ENCODE measurements at places on chromosomes 6 and 20. TPM values are rescaled to one million over a fixed set of nuclear protein-coding genes. Genes with fewer than 3 reads are reported as not detected.

Gene RSPH9
- not detected for total RNA-seq

DNA sequence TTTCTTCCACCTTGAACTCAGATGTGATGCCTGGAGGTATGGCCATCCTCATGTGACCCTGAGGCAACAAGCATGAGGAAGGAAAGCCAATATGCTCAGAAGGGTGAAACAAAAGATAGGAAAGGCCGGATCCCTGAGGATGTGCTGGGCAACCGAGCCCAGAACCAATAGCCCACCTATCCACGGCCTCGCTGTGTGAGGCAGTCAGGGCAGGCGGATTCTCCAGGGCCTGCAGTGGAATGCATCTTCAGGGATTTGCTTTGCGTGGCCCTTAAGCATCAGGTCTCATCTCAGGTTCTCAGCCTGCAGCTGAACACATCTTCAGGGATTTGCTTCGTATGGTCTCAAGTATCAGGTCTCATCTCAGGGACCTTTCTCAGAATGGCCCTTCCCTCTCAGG lies 139.8 kb downstream of the ANKRD60 start:
- DNase-seq, result no peak

DNA sequence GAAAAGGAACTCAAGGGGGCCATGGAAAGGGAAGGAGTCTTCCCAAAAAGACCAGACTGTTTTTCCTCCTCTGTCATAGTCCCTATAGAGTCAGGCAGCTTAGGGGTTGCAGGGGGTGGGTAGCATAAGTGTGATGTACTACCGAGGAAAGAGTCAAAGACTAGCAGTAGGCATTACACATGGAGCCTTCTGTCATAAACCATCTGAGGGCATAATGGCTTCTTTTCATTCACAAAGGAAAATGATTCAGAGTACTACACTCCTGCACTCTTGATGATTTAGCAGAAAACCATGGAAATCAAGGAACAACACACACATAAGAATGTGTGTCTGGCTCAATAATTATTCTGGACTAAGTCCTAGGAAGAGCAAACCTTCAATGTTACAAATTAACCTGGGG lies 14.9 kb downstream of the PLN start:
- no peak for DNase-seq

Gene C6orf58
- not detected for total RNA-seq

DNA sequence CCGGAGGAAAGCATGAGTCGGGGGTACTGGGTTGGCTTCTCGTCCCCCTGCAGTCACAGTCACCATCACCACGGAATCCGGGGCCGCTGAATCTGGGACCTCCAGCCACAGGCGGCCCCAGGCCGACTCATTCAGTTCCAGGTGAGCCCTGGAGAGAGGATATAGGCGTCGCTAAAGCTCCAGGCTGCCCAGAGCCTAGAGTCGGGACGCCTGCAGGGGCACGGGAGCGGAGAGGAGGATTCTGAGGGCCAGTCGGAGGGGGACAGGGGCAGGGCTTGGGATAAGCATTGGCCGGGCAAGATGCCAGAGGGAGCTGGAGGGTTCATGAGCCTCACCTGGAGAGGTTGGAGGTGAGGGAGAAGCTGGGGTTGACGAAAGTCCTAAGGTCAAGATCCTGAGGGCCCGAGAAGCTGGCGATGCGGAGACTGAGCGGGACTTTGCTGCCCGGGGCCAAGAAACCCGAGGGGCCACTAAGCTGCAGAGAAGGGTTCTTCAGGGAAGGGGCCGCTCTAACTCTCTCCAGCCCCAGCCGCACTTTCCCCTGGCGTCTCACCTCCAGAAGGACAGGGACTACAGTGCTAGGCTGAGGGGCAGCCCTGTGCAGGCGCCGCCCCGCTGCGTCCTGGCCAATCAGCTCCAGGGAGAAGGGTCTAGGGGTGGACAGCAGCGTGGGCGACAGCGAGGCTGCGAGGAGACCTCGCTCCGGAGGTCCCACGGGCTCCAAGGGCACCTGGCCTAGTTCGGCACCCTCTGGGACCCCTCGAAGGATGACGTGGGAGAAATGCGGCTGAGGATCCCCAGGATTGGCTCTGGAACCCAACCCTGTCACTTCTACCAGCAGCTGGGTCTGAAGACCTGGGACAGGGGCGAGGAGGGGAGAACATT lies 3.7 kb downstream of the SAPCD1 start:
- DNase-seq, result peak; percentile 79

- DNase-seq, result no peak
Observed at GRCh38 chr6:15715851-15716250, 53.0 kb upstream of the DTNBP1 start.

DNA sequence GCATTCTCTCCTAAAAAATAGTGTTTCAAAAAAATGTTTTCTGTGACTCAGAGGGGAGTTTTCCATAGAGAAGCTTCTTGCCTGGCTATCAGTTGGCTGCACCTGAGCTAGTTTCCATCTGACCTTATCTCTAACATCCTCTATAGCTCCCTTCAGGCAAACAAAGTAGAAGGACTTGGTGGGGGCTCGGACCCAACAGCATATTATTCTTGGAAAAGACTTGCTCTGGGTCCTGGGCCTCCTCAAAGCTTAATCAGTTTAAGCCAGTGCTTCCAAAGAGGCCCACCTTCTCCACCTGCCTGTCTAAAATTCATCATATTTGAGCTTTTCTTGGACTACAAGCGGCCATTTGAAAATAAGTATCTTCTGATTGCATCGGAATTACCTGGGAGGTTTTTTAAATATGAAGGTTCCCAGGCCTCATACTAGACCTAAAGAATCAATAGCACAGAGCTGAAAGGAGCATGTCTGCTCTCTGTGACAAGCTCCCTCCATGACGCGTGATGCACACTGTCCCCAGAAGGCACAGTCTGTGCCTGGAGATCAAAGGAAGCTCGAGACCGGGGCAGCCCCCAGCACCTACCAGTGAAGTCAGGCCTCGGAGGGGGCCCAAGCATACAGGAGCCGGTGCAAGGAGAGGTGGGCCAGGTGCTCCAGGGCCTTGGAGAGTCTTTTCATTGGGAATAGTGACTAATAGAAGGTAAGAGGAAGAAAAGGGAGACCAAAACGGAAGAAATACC lies 80.6 kb upstream of the HIVEP1 start:
- DNase-seq, result no peak
